ENCODE measurements at places on chromosomes 1 and 21. TPM values are rescaled to one million over a fixed set of nuclear protein-coding genes. Genes with fewer than 3 reads are reported as not detected.

- DNase-seq, result peak; percentile 58
These were observed 95.5 kb downstream of the SSBP3 start for GRCh38 chr1:54310439-54311328.

The LRRC3 gene
- under 0.01 TPM for total RNA-seq

GRCh38 chr1:76864383-76864782, 2.9 kb upstream of the ST6GALNAC5 start:
- DNase-seq, result no peak

The AIRE gene
- not detected for total RNA-seq

The CCDC190 gene
- 0.43 TPM for total RNA-seq

DNA sequence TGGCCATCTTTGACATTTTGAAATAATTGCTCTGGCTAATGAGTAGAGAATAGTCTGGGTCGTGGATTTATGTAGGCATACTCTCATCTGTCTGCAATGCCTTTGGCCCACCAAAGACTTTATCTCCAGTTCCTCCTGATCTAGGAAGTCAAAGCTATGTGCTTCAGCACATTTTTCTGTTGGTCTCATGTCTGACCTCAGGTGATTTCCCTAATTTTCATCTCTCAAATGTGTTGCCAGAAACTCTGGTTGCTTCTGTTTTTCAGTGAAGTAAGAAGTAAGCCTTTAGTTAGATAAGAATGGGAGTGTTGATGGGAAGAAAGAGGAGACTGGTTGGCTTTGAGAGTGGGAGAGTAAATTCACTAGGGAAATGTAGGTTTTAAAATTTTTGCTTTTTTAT, 66.4 kb downstream of the GPR88 start:
- no peak for DNase-seq

The C1QC gene
- not detected for total RNA-seq

All from fibroblast of villous mesenchyme (primary cell).